ENCODE measurements at places on chromosomes 16 and 17.

GRCh38 chr17:65633988-65634387, 72.5 kb upstream of the AXIN2 start:
- no peaks in the 10 kb centered on the region for H3K36me3 ChIP-seq
- peaks cover 3% of the 10 kb centered on the region for H3K27me3 ChIP-seq
- no peak for DNase-seq
- H3K4me3 ChIP-seq, result no peak overlapping the region

DNA sequence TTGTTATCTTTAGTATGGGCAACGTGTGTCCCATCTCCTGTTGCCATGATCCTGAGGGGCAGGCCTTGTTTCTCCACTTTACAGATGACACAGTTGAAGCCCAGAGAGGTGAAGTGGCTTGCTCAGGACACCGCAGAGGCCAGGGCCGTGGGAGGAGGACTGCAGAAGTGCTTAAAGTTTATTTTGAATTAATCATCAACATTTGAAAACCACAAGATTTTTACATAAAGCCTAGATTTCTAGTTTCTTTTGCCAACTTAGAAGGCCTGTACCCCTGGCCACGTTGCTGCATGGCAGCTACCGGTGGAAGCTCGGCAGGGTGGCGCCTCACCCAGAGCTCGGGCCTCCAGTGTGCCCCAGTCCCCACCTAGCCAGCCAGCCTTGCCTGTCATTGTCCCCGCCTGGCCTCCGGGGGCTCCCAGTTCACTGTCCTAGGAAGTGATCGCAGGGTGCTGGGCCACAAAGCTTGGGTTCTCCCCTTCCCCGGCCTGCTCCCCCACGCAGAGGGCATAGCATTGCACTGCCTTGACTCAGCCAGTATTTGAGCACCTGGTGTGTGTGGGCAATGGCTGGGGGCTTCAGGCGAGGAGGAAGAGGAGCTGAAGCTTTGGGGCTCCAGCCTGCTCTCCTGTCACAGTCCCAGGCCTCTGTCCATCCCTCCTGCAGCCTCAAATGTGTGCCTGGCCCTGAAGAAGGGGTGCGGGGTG, 14.8 kb upstream of the ADCY7 start:
- H3K27ac ChIP-seq, result no peak overlapping the region
- H3K4me1 ChIP-seq, result peaks cover 18% of the 10 kb centered on the region
- no peaks in the 10 kb centered on the region for H3K36me3 ChIP-seq
- H3K27me3 ChIP-seq, result peaks cover 21% of the 10 kb centered on the region
- no peak overlapping the region for H3K4me3 ChIP-seq
- no peak for DNase-seq

- peak; percentile 61 for DNase-seq
- peak overlapping the region; percentile 32 for H3K4me3 ChIP-seq
- H3K27me3 ChIP-seq, result no peaks in the 10 kb centered on the region
- peak overlapping the region; percentile 88 for H3K27ac ChIP-seq
- peaks cover 29% of the 10 kb centered on the region for H3K4me1 ChIP-seq
Measured at GRCh38 chr16:67546761-67547422, 15.4 kb upstream of the CTCF start.

GRCh38 chr17:44770166-44770925, 11.6 kb downstream of the ADAM11 start:
- no peak overlapping the region for H3K4me3 ChIP-seq
- no peaks in the 10 kb centered on the region for H3K36me3 ChIP-seq
- H3K27me3 ChIP-seq, result peaks cover 11% of the 10 kb centered on the region
- peaks cover 14% of the 10 kb centered on the region for H3K4me1 ChIP-seq
- DNase-seq, result no peak

DNA sequence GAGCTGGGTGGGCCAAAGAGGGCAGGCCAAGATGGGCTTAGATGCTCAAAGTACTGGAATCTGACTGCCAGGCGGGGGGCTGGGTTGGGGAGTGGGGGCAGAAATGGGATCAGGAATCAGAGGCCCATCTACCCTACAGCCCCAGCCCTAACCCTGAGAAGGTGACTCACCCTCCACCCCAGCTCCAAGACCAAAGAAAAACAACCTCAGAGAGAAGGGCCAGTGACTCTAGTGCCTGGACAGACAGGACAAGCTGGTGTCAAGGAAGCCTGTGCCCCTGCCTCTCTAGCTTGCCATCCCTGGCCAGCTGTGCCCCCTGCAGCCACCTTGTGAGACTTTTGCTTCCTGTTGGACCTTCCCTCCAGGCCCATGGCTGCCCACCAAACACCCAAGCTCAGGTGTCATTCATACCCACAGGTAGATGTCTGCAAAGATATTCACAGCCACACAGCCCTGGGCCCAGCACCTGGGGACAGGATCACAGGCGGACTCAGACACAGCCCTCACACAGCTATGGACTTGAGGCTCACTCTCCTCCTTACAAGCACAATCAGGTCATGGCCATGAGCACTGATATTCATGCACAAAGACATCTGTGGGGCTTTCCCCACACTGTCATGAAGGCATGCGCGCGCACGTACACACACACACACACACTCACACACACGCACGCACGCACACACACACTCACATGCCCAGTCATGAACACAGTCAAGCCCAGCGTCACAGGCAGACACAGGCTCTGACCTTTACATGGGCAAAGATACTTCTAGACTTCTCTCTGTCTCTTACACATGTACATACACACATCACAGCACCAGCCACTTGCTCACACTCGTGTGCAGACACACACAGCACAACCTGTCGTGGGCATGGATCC, 2.8 kb downstream of the WNT3 start:
- no peak overlapping the region for H3K4me3 ChIP-seq
- no peak for DNase-seq
- H3K27ac ChIP-seq, result no peak overlapping the region
- peaks cover 6% of the 10 kb centered on the region for H3K4me1 ChIP-seq
- H3K36me3 ChIP-seq, result no peaks in the 10 kb centered on the region

- no peak for DNase-seq
- no peaks in the 10 kb centered on the region for H3K36me3 ChIP-seq
- H3K27ac ChIP-seq, result no peak overlapping the region
Measured at GRCh38 chr16:16158082-16158658, 65.1 kb downstream of the ABCC6 start.

- peaks cover 12% of the 10 kb centered on the region for H3K4me1 ChIP-seq
- DNase-seq, result no peak
- peaks cover 6% of the 10 kb centered on the region for H3K36me3 ChIP-seq
- peaks cover 13% of the 10 kb centered on the region for H3K27me3 ChIP-seq
- H3K4me3 ChIP-seq, result peak overlapping the region; percentile 97
Measured at GRCh38 chr17:43721537-43722268, 36.9 kb downstream of the SOST start.

DNA sequence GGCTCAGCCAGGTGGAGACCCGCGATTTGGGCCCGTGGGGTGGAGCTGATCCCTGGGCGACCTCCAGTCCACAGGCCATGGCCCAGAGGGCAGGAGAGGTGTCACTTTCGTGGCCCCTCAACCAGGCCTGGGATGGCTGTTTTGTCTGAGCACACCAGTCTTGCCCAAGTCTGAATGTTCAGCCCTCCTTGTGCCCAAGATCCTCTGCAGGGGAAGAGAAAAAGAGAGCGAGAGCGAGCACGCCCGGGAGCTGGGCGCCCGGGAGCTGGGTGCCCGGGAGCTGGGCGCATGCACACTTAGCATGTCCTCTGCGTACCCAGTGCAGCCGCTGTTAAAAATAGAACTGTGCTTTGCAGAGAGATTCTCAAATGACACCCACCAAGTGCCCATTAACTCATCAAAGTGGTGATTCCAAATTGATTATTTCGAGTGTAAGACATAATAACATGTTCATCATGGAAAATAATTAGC, 403.3 kb upstream of the TNRC6C start:
- H3K4me3 ChIP-seq, result no peak overlapping the region
- H3K27ac ChIP-seq, result no peak overlapping the region
- H3K27me3 ChIP-seq, result peaks cover 16% of the 10 kb centered on the region
- no peak for DNase-seq
- H3K36me3 ChIP-seq, result no peaks in the 10 kb centered on the region

DNA sequence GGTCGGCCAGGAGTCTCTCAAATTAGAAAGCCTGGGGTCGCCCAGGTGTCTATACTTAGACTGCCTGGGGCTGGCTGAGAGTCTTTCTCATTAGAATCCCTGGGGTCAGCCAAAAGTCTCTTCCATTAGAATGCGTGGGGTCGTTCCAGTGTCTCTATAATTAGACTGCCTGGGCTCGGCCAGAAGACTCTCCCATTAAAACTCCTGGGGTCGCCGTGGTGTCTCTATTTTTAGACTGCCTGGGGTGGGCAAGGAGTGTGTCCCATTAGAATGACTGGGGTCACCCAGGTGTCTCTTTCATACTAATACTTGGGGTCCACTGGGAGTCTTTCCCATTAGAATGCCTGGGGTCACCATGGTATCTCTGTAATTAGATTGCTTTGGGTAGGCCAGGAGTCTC, 2227.7 kb downstream of the TP53TG3F start:
- no peaks in the 10 kb centered on the region for H3K36me3 ChIP-seq
- H3K27ac ChIP-seq, result no peak overlapping the region
- H3K4me3 ChIP-seq, result no peak overlapping the region
- H3K27me3 ChIP-seq, result no peaks in the 10 kb centered on the region
- no peak for DNase-seq
